ENCODE measurements at places on chromosomes 4 and X. TPM values are rescaled to one million over a fixed set of nuclear protein-coding genes. Genes with fewer than 3 reads are reported as not detected.

Gene NUDT10
- total RNA-seq, result 0.38 TPM

Gene NUP54
- total RNA-seq, result 63.7 TPM

Gene NPY1R
- total RNA-seq, result not detected

Gene ZCCHC12
- not detected for total RNA-seq

Gene ADH7
- total RNA-seq, result not detected

Gene PDE5A
- total RNA-seq, result not detected

DNA sequence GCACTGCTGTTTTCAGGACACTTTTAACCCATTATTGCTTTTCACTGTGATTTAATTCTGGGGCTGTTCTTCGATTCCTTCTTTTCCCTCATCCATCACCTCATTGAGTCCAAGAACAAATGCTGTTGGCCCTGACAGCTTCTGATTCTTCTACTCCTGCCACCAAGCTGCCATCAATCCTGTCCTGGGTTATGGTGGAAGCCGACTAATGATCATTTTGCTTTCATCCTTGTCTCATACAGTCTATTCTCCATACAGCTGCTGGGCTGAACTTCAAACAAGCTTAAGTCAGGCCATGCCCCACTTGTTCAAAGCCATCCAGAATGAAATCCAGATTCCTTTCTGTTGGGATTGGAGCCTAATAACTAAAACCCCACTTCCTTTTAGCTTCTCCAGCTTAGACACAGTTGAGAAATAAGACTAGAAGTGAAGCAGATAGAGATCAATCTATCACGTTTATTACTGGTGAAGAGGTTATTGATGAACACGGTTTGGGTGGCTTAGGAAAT, 161.9 kb downstream of the STK32B start:
- no peak for DNase-seq
- H3K36me3 ChIP-seq, result no peaks in the 10 kb centered on the region
- no peaks in the 10 kb centered on the region for H3K4me1 ChIP-seq
- no peak overlapping the region for H3K4me3 ChIP-seq
- no peak overlapping the region for H3K27ac ChIP-seq

- H3K4me1 ChIP-seq, result no peaks in the 10 kb centered on the region
- no peak overlapping the region for H3K4me3 ChIP-seq
- no peak overlapping the region for H3K27ac ChIP-seq
- no peaks in the 10 kb centered on the region for H3K36me3 ChIP-seq
Measured at GRCh38 chrX:127030016-127030748, 210.7 kb downstream of the PRR32 start.

GRCh38 chrX:138709886-138710791, 1.4 kb downstream of the FGF13 start:
- no peaks in the 10 kb centered on the region for H3K36me3 ChIP-seq
- peaks cover 42% of the 10 kb centered on the region for H3K27me3 ChIP-seq
- no peaks in the 10 kb centered on the region for H3K4me1 ChIP-seq
- H3K4me3 ChIP-seq, result no peak overlapping the region
- no peak overlapping the region for H3K27ac ChIP-seq
- no peak for DNase-seq

DNA sequence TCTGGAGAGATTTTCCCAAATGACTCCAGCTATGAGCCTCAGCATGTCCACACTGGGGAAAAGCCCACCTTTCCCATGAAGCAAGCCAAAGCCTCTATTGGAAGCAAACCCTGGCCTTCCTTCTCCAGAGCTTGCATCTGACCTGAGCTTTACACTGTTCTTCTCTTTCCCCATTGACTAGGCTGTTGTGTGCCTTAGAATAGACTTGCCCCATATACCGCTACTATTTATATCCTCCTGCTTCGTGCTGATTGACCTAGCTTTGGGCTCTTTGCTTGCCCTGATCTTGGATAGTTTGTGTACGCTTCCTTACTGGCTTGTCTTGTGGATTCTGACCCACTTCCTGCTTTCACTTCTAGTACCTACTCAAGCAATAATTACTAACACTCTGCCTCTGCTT, 30.9 kb downstream of the FAM9B start:
- DNase-seq, result no peak
- H3K27me3 ChIP-seq, result peaks cover 3% of the 10 kb centered on the region
- no peak overlapping the region for H3K4me3 ChIP-seq
- no peaks in the 10 kb centered on the region for H3K36me3 ChIP-seq
- peaks cover 4% of the 10 kb centered on the region for H3K4me1 ChIP-seq
- no peak overlapping the region for H3K27ac ChIP-seq

DNA sequence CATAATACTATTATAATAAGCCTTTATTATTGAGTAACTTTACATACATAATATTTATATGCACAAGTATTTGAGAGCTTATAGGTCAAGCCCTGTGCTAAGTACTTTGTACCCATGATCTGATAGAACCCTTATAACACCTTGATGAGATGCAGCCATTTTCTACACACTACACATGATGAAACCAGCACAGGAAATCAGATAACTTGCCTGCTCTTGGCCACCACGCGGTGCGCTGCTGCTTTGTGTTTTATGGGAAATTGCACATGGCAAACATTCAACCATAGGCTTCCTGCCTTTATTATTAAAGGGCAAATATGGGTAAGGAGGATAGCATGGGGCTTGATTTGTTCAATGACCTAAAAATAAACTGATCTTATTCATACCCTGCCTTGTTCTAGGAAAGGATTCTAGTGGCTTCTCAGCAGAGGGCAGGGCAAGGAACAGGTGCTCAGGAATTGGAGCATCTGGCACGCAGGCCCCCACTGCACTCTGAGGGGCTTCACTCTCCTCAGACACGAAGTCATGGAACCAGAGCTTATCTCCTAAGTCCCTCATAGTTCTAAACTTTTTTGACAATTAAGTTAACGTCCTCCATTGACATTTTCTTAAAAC, 31.6 kb upstream of the NAP1L5 start:
- H3K4me1 ChIP-seq, result no peaks in the 10 kb centered on the region
- no peaks in the 10 kb centered on the region for H3K36me3 ChIP-seq
- H3K27me3 ChIP-seq, result no peaks in the 10 kb centered on the region
- no peak overlapping the region for H3K27ac ChIP-seq

All from natural killer cell treated with Interleukin-12 subunit alpha and Interleukin-12 subunit beta and Interleukin-15 and Interleukin-18, amount 100 ng/mL, for 72 hours (primary cell).